ENCODE measurements at places on chromosomes 5 and 9.

DNA sequence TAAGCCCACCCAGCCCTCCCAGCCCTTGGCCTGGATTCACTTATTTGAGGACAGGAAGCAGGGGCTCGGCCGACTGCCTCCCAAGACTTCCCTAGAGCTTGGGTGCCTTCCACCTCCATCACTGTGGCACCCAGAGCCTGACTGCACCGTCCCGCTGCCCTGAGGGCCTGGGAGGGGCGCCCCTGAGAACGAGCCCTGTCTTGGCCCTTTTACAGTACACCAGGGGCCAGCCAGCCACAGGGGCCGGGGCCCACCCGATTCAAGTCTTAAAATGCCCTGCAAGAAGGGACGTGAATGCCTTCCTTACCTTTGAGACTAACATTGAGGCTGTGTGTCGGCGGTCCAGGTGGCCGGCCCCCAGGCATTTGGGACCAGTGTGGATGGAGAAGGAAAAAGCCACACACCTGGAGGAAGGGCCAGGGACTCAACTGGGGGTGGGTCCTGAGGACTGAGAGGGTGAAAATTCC is 16.8 kb downstream of the FAM78A start:
- DNase-seq: no peak

GRCh38 chr9:114787781-114788498 is 17.9 kb downstream of the TNFSF15 start:
- no peak for DNase-seq

GRCh38 chr5:52709167-52709925 is 78.4 kb upstream of the ITGA1 start:
- no peak for DNase-seq

GRCh38 chr9:135792268-135793128 is 90.5 kb downstream of the KCNT1 start:
- DNase-seq: no peak

DNA sequence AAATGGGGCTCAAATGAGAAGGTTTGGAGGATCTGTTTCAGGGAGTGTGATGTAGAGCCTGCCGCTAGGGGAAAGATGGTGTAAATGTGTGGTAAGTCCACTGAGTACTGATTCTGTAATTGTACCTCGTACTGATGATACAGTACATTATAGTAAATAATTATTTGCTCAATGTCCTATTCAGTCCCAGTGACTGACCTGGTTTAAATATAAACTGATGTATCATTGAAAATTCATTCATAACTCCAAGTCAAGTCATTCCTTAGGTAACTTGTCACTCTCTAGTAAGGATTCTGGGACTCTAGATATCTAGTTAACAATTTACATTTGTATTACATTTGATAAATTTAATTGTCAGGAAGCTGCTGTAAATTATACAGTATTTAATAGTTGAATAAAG is 667.3 kb downstream of the DTWD2 start:
- DNase-seq: no peak

GRCh38 chr9:136572828-136573625 is 27.2 kb upstream of the NOTCH1 start:
- no peak for DNase-seq

- DNase-seq: no peak
Measured at GRCh38 chr9:94945197-94946144, 219.0 kb downstream of the AOPEP start.

GRCh38 chr9:133566382-133566781 is 31.9 kb downstream of the ADAMTSL2 start:
- DNase-seq: no peak

DNA sequence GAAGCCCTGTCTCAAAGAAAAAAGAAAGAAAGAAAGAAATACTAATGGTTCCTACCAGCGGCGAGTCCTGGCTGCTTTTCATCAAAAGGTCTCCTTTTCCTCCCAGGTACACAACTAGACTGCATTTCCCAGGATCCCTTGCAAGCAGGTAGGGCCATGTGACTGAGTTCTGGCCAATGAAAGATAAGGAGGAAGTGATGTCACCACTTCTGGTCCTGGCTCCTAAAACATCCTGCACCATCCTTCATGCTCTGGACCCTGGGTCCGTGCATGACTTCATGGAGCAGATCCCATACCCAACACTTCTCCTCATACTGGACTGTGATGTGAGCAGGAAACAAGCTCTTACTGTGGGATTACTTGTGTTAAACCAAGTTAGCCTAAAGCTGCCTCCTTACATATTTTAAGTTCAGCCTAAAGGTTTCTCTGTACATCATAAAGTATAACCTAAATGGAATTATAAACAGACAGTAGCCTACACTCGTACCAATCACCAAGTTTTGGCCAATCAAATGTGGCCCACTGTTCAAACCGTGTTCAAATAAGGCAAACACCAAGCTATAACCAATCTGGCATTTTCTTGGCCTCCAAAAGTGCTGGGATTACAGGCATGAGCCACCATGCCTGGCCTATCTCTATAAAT is 30.2 kb upstream of the FUBP3 start:
- DNase-seq: no peak

DNA sequence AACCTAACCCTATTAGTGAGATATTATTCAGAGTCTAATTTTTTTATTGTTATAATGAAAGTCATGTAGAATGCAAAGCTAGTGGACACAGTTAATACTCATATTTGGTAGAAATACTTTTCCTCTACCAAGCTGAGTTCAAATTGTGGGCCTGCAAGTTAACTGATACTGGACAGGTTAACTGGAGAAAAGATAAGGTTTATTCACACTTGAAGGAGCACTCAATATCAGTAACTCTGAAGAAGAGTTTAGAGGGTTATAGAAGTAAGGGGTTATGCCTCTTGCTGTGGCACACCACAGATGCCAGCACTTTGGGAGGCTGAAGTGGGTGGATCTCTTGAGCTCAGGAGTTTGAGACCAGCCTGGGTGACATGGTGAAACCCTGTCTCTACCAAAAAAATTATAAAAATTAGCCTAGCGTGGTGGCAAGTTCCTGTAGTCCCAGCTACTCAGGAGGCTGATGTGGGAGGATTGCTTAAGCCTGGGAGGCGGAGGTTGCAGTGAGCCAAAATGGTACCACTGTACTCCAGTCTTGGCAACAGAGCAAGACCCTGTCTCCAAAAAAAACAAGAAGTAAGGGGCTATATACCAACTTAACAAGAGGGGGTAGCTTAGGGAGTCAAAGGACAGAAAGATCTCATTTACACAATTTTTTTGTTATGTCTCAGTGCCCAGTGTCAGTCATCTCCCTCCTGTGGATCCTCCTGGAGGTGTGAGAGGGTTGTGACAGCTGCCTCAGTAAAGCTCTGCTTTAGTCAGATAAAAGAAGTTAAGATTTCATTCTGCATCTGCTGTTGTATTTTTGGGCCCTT is 121.2 kb upstream of the GRHPR start:
- DNase-seq: no peak

DNA sequence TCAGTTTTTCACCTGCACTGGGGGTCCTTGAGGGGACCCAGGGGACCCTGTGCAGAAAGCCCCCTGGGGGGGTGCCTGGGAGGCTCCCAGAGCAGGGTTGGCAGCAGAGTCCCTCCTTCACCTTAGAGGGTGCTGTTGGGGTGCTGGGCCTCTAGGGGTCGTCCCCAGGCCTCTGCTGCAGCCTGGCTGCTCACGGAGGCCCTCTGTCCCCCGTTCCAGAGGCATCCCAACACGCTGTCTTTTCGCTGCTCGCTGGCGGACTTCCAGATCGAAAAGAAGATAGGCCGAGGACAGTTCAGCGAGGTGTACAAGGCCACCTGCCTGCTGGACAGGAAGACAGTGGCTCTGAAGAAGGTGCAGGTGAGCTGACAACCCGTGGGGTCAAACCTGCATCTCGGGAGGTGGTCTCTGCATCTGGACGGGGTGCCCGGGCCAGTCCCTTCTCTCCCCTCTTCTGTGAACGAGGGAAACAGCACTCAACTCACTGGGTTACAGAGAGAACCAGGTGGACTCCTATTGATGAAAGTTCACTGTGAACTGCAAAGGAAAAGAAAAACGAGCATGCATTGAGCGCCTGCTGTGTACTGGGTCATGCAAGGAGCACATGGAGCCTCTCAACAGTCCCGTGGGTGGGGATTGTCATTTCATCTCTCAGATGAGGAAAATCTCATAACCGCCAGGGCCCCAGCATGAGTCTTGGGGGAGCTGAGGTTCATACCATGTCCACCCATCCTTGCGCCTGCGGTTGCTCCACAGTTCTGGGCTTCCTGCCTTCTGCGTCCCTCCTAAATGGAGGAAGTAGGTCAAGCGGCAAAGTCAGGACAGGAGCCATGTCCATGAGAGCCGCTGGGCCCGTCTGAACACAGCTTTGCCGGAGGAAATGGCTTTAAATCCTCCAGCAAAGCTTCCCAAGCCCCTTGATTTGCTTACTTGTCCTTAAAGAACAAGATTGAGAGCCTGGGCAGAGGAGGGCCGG is 54.8 kb downstream of the NEK6 start:
- no peak for DNase-seq

DNA sequence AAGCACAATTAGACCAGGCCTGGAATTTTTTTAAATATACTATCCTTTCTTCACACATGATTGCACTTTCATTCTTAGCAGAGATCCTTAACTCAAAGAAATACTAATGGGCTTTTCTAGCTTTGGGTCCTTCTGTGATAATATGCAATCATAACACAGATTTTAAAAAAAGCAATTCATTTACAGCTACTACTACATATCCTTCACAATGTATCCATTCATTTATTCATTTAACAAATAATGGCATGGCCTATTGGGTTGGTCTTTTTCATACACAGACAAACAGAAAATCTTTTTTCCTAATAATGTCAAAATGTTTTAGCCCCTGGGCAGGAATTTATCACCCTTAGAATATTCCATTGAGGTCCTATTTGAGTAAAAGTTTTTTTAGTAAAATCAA is 47.0 kb downstream of the SAXO1 start:
- no peak for DNase-seq

- DNase-seq: no peak
Measured at GRCh38 chr5:165459232-165459631, 1953.8 kb downstream of the MAT2B start.

- no peak for DNase-seq
Measured at GRCh38 chr5:88736494-88736893, 146.5 kb downstream of the MEF2C start.

DNA sequence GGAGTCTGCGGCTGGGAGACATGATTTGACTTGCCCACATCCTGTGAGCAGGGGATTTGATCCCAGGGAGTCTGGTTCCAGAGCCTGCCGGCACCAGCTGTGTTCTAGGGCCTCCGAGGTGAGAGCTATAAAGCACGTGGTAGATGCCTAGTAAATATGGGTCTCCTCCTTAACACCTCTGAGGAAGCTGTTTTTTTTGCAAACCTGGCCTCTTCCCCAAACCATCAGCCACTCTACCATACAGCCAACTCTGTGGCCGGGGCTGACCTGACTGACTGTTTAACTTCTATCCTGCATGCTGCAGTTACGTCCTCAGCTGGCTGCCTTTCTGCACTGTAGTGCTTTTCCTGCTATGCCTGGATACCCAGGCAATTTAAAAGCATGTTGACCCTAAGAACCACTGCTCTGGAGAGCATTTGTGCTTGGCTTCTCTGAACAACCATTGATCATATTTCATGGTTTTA is 220.5 kb downstream of the SLIT3 start:
- DNase-seq: no peak

DNA sequence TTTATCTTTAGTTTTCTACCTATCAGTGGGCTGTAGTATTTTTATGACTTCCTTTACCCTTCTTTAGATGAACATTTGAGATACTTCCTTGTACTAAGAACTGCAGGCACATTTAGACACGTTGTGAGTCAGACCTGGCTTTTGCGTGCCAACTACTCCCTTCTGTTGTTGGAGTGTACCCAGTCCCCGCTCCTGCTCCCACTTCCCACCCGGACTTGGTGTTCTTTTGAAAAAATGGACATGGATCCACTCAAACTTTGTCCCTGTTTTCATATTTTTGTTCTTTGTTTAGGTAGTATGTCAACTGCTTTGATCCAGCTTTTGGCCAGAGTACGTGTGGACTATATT is 60.7 kb downstream of the PARP8 start:
- DNase-seq: no peak

GRCh38 chr9:131214286-131214856 is 61.9 kb downstream of the FAM78A start:
- DNase-seq: no peak

GRCh38 chr5:32325062-32325461 is 12.3 kb upstream of the MTMR12 start:
- no peak for DNase-seq

GRCh38 chr9:118635416-118635815 is 733.8 kb downstream of the BRINP1 start:
- DNase-seq: no peak

DNA sequence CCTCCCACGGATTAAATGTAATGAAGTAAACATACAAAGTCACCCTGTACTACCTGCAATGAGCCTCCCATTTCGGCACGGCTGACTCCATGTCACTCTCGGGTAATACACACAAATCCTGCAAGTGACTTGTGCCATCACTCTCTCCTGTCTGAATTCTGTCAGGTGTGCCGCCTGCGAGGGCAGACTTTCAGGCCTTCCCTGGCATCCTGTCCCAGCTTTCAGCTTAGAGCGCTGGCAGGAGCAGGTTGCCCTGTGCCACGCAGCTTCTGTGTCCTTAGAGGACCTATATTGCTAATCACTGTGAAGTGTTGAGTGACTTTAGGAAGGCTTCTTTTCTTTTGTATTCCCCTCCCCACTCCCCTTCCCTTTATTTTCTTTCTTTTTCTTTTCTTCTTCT is 25.8 kb upstream of the S1PR3 start:
- no peak for DNase-seq

DNA sequence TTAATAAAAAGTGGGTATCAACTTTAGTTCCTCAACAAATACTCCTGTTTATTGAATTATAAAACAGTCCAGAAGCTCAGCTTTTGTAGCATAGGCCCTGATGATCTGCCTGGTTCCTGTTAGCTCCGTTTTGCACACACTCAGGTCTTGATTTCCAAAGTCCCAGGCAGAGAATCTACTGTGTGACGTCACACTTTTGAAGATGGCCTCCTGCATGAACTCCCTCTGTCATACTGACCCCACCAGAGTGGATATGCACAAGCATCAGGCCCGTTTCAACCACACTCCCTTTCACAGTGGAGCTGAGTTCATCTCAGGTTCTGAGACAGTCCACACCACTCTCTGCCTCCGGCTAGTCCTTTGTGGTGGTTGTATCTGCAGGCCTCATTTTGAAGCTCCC is 353.1 kb downstream of the PTPRD start:
- no peak for DNase-seq

DNA sequence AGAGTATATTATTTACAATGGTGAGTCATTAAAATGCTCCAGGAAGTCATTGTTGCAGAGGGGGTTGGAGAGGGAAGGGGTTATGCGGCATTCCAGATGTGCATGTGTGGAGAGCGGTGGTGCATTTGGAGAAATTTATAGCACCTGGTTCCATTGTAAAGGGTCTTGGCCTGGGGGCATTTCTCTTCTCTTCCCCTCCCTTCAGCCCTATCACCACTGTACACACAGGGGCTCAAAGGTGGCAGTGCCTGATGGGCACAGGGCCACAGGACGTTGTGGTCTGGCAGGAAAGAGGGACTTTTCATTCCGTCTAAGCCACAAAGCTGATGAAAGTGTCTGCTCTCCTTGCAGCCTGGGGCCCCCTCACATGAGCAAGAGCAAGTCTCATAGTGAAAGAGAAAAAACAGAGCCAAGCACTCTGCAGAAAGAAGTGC is 442.4 kb upstream of the ZNF462 start:
- no peak for DNase-seq

GRCh38 chr9:127611603-127611898 is 526 bp upstream of the STXBP1 start:
- no peak for DNase-seq

Data from HS-27A (cell line).